Breast epithelium (tissue), 4 donors: ENCODE measurements at places on chromosomes 3 and 15. TPM values are rescaled to one million over a fixed set of nuclear protein-coding genes. Genes with fewer than 3 reads are reported as not detected.

GOLGA8G gene
- total RNA-seq: not detected

DNA sequence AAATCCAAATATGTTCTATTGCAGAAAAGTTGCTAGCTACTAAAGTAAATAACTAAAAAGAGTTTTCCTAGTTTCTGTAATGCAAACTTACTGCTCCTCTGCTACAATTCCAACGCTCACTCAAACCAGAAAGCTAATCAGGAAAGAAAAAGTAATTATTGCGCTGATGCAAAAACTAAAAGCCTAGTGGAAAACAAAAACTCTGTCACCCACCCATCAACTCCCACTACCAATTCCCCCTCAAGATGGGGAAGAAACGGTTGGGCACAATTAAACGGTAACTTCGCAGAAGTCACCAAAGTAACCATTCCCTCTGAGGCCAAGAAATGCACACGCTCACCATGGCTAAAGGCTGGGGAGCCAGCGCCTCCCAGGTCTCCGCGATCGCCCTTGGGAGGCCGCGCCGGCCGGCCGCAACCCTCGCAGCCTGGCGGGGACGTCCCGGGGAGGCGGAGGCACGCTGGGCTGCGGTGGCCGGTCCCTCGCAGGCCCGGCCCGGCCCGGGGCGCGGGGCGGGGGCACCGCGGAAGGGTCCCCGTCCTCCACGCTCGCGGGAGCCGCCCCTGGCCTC is 684 bp downstream of the SLTM start:
- no peak for DNase-seq

- DNase-seq: no peak
Observed at GRCh38 chr15:82898961-82899360, 53.6 kb downstream of the HOMER2 start.

DNA sequence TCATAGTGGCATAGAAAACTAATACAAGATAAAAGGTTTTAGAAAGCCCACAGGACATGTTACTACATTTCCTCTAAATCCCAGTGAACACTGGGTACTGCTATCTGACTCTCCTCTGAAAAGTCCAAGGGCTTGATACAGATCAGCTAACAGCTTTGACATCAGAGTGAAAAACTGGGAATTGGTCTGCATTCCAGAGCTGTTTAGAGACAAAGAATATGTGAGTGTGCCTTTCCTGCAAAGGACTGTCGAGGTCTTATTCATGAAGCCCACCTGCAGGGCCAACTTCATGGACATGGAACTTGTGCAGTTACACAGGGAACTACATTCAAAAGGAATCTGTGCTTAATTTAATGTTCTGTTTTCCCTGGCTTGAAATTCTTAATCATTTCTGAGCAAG is 5.2 kb upstream of the TMCO5A start:
- DNase-seq: no peak

- DNase-seq: no peak
Observed at GRCh38 chr3:248864-249520, 52.4 kb downstream of the CHL1 start.

DNA sequence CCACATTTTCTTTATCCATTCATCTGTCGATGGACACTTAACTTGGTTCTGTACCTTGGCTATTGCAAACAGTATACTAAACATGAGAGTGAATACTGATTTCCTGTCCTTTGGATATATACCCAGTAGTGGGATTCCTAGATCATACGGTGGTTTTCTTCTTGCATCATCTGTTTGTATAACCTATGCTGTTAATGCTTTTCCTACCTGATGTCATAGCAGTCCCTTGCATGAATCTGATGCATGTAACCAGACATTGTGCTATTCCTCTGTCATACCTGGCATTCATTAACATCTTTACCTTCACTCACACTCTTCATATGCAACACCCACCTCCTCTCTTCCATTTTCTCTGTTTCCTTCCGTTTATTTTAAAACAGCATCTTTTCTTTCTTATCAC is 185.2 kb downstream of the KLHL25 start:
- DNase-seq: no peak

CCR3 gene
- total RNA-seq: not detected

DNA sequence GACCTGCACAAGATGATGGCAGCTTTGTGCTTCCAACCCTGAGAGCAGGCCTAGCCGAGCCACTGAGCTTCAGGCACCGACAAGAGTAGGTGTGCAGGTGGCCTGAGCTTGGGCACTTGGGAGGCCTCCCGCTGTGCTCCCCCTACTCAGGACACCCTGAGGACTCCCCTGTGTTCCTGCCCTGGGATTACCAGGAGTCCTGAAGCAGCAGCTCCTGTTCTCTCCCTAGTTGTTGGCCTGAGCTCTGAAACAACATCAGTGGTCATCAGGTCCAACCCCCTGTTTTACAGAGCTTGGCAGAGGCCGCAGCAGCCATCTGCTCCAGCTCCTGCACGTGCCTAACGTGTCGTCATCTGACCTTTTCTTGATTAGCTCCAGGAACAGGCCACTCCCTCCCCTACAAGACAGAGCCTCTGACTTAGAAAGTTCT is 8.0 kb upstream of the MESP2 start:
- no peak for DNase-seq
